ENCODE measurements at places on chromosomes 2 and 18.

DNA sequence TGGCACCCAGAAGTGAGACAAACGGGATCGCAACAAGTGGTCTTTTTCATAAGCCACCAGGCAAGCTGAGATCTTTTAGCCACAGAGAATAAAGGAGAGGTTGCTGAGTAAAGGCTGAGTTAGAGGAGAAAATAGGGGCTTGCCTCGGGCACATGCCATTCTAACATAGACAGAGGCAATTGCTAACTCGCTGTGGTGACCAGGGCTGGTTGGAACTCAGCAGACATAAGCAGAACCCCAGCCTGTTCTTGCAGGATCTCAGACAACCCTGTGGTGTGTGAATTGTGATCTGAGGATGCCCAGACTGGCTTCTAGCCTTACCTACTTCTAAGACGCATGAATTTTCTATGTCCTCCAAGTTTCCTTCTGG lies 300.2 kb downstream of the CDCA7 start:
- DNase-seq = no peak

DNA sequence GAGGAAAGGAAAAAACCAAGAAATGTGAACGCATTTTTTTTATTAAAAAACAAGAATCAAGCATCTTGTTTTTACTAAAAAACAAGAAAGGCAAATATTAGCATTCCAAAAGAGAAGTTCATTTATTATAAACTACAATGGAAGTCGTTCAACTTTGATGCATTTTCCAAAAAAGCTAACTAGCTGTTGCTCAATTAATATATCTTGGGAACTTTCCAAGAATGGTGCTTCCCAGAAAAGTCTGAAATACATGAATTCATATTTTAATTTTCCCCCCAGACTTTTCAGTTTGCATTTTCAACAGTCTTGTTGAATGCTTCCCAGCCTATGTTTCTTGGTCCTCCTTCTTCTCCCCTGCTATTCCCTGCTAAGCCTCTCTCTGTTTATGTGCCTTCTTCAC lies 7.5 kb upstream of the RND3 start:
- no peak for DNase-seq

- no peak for DNase-seq
These were observed 217.7 kb downstream of the TNS1 start for GRCh38 chr2:217784996-217785543.

DNA sequence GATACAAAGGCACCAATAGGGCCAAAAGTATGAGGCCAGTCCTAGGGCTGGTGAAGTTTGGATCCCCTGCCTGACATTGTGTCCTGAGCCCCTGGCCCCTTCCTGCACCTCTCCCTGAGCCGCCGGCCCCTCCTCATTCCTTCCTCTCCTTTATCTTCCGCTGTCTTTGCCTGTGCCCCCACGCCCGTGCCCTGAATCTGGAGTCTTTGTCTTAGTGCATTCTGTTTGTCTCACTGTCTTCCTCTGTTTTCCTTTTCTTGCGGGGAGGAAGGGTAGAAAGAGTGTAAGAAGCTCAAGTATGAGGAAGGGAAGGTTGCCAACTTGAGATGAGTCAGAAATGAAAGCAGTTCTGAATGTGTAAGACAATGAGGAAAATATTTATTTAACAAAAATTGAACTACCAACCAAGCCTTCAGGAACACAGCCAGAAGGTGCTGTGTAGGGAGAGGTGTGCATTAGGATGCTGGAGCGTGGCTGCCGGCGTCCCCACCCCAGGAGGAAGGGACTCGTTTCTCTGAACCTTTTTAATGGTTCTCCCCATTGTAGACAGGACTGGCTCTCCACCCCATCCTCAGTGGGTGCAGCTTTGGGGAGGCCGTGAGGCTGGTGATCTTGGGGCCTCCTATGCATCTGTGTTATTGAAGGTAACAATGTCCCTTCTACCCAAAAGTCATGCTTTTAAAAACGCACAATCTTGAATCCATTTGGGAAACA lies 133.1 kb downstream of the NEDD4L start:
- DNase-seq = no peak

- peak; percentile 10 for DNase-seq
These were observed 255.8 kb downstream of the FBXO15 start for GRCh38 chr18:73891572-73892421.

DNA sequence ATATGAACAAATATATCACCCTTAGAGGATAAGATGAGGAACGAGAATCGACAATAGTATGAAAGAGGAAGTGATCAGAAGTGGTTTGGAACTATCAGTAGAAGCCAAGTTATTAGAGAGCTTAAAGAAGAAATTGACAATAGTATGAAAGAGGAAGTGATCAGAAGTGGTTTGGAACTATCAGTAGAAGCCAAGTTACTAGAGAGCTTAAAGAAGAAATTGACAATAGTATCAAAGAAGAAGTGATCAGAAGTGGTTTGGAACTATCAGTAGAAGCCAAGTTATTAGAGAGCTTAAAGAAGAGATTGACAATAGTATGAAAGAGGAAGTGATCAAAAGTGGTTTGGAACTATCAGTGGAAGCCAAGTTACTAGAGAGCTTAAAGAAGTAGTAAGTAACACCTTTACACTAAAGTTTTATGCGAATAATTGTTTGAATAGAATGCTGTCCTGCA lies 175.5 kb downstream of the ZNF407 start:
- DNase-seq = no peak

- DNase-seq = no peak
These were observed 51.8 kb downstream of the PSD4 start for GRCh38 chr2:113225263-113226259.

GRCh38 chr2:233430081-233430480 lies 75.8 kb downstream of the DGKD start:
- no peak for DNase-seq

DNA sequence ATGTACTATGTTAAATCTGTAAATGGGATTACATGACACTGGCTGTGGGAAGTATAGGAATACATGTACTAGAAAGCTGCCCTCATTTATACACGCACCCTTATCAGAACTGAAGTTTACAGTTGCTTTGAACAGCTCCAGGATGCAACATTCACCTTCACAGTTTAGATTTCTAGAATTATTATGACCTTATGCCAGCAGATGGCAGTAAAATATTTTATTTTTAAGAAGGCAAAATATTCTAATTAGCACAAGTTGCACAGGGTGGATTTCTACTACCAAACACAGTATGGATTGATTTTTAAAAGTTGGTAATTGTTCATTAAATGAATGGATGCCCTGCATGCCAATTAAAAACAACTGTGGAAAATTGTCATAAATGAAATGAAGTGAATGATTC lies 670.4 kb downstream of the KCNJ3 start:
- no peak for DNase-seq

DNA sequence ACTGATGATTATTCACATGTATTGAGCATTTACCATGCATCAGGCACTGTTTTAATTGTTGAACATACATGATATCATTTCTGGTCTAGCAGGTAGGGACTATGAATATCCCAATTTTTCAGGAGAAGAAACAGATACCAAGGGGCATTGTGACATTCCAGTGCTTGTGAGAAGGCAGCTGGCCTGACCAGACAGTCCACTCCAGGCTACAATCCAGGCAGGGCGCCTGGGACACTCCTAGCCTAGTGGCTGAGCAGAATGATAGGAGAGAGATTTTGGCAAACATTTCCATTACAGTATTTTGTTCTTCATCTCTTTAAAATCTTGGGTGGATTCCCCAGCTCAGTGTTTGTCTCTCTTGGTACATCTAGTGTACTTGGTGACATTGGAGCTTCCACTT lies 24.9 kb downstream of the ZNF892 start:
- DNase-seq = no peak

GRCh38 chr2:114089636-114090319 lies 199.9 kb downstream of the ACTR3 start:
- no peak for DNase-seq

DNA sequence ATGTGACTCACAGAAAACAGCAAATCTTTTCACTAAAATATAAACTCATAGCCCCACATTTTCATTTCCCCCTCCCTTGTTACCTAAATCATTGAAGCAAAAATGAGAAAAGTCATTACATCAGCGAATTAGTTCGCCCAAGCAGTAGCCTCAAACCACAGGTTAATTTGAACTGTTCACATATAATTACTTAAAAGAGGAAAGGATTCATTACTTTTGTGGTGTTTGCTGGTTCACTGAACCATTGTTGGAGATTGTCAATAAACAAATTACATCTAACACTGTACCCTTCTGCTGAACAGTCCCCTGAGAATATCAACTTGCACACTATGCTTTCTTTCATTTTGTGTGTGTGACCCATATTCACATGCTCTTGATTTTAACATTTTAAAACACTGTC lies 238.7 kb downstream of the ERBB4 start:
- no peak for DNase-seq

- DNase-seq = no peak
These were observed 2.9 kb upstream of the SCYGR1 start for GRCh38 chr2:227390468-227391256.

- no peak for DNase-seq
These were observed 174.0 kb upstream of the SLC14A2 start for GRCh38 chr18:45441110-45441847.
